Activated naive CD8-positive, alpha-beta T cell treated with anti-CD3 and anti-CD28 coated beads for 36 hours (primary cell): ENCODE measurements at places on chromosomes 12 and 14. TPM values are rescaled to one million over a fixed set of nuclear protein-coding genes. Genes with fewer than 3 reads are reported as not detected.

RNASE1 gene
- total RNA-seq: not detected

KRT8 gene
- total RNA-seq: 0.48 TPM

PRIMA1 gene
- total RNA-seq: not detected

DUSP16 gene
- total RNA-seq: 24.4 TPM

MUCL1 gene
- total RNA-seq: not detected

KLRG1 gene
- total RNA-seq: 3.7 TPM

CMAS gene
- total RNA-seq: 38.2 TPM

MMP14 gene
- 1.8 TPM for total RNA-seq

CLEC1B gene
- total RNA-seq: not detected

NOVA1 gene
- 0.28 TPM for total RNA-seq

KLRK1 gene
- total RNA-seq: 114 TPM

TAS2R20 gene
- 0.21 TPM for total RNA-seq

KSR2 gene
- not detected for total RNA-seq
